ENCODE measurements at places on chromosomes 5 and 9. TPM values are rescaled to one million over a fixed set of nuclear protein-coding genes. Genes with fewer than 3 reads are reported as not detected.

TNC gene
- not detected for total RNA-seq

FGD3 gene
- 160 TPM for total RNA-seq

DNA sequence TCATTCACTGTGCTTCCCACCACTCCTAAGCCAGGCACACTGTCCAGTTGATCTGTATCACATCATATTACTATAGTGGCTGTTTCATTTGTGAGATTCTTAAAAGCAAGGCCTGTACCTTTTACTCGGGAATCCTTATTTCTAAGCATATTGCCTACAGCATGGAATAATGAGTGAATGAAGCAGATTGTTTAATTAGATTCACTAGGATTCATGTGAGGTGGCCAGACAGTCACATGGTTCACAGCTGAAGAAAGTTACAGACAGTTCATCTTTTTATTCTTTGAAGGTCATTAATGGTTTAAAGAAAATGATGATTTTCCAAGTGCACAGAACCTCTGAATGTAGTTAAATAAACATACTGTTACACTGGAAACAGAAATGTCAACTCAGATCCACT lies 24.3 kb upstream of the SEMA6A start:
- DNase-seq = no peak

GRCh38 chr9:10921671-10922070 lies 308.9 kb upstream of the PTPRD start:
- no peak for DNase-seq

GRCh38 chr9:89915187-89915586 lies 310.4 kb downstream of the GADD45G start:
- DNase-seq = no peak

OR1Q1 gene
- 0.96 TPM for total RNA-seq

TXN gene
- 102 TPM for total RNA-seq

- DNase-seq = no peak
Measured at GRCh38 chr9:137552022-137552768, 516 bp downstream of the MRPL41 start.

- DNase-seq = no peak
Measured at GRCh38 chr5:39218482-39219402, 621 bp downstream of the FYB1 start.

DNA sequence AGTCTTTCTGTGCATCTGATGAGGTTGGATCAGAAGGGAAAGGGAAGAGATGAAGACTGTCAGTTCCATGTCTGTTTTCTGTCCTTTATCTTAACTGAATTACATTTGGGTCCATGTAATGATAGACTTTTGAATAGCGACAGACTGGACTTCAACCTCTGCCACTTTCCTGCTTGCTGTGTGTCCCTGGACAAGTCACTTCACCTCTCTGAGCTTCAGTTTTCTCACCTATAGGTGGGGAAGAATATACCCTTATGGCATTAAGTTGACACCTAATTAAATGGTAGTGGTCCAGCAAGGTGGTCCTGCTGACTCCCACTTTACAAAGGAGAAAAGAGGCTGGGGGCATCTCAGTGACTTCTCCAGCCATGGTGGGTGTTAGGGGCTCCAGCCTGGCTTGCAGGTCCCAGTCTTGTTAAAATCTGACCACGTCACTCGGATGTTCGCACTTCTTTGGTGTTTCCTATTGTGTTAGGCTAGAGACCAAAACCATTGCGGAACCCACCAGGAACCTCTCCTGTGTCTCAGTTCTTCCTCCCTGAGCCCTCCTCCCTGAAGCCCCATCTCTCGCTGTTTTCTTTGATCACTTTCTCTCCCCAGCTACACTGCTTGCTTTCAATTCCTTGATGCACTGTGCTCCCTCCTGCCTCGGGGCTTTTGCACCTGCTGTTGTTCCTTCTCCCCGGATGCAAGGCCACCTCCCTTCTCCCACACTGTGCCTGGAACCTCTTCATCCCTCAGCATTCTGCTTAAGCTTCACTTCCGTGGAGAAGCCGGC lies 256.5 kb downstream of the NSG2 start:
- no peak for DNase-seq

ZNF474 gene
- total RNA-seq = not detected

DNA sequence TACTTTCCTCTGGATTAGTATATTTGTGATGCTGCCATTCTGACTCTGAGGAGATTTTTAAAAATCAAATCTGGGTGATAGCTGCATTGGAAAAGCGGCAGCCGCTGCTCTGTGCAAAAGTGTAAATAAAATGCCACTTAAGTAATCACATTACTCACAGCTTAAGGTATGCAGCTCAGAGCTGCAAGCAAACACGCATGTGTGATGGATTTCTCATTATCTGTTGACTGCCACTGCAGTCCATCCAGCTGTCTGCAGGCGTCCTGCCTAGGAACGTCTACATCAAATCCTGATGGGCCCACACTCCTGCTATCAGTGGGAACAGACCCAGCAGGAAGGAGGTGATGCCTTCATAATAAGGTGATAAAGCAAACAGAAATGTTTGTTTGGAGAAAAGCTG lies 216.9 kb downstream of the SPOCK1 start:
- no peak for DNase-seq

PCDHGC4 gene
- not detected for total RNA-seq

GRCh38 chr9:83069651-83070050 lies 6.7 kb upstream of the RASEF start:
- DNase-seq = no peak

CDH10 gene
- total RNA-seq = not detected

- no peak for DNase-seq
Measured at GRCh38 chr9:78127279-78128225, 95.9 kb upstream of the GNAQ start.

DNA sequence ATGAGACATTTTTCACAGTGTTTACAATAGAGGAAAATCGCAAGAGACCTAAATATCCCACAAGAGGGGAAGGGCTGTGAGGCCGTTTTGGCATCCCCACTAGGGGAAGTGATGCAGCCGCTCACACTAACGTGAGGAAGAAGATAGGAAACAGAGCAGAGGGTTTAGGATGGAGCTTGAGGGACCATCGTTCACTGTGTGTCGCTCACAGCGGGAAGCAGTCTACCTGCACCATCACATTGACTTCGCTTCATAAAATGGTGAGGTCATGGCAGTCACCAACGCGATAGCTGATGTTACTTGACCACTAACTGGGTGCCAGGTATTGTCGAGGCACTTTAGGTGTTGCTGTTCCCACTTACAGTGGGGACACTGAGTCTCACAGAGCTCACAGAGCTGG lies 35.6 kb downstream of the PRRX2 start:
- DNase-seq = no peak

GRCh38 chr9:128788445-128788844 lies 1.4 kb downstream of the TBC1D13 start:
- no peak for DNase-seq

GRCh38 chr9:27413511-27414219 lies 110.4 kb upstream of the IFNK start:
- DNase-seq = no peak

GRCh38 chr5:178542455-178542854 lies 47.7 kb downstream of the COL23A1 start:
- DNase-seq = no peak

Data from T-helper 17 cell (primary cell).